ENCODE measurements at places on chromosomes 6 and 20.

DNA sequence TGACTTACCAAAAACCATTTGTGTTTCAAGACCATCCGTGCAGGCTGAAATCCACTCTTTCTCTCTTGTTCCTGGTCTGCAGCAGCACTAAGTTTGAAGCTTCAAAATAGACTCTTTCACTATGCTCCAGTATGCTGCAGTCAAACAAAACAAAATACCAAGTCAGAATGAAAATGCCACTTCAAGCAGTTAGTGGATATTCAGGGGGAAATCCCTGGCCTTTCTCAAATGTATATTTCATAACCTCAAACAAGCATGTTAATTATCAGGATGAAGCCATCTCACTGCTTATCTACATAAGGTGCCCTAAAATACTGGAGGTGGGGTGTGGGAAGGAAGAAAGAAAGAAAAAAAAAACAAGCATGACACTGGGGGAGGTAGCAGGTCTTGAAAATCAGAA, 103.5 kb downstream of the ATXN1 start:
- DNase-seq = no peak

DNA sequence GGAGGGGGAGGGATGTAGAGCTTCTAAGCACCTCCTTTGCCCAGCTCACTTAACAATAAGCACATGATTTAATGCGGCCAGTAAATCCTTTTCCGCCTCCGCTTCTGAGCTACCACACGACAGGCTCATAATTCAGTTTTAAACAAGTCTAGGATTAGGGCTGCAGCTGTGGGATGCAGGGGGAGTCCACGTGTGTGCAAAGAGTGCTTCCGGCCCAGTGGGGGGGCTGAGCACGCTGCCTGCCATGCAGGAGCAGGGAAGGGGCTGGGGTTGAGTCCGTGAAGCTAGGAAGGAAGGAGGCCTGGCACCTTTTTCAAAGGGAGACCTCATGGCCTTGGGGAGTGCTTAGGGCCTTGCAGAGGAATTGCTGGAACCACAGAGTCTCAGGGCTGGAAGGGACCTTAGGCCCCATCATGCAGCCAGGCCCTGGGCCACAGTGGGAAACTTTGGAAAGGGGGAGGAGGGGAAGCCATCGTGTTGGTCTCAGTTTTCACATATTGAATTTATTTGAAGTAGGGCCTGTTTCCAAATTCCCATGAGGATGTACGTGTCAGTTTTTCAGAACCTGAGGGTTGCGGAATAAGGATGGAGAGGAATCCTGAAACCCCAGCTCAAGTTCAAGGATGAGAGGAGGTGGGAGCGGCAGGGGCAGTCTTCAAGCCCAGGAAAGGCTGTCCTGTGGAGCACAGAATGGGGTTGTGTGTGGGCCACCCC, 96.1 kb downstream of the VEGFA start:
- DNase-seq = no peak

- no peak for DNase-seq
Observed at GRCh38 chr6:97645757-97646156, 362.7 kb upstream of the MMS22L start.

- no peak for DNase-seq
Observed at GRCh38 chr6:42332916-42333315, 115.3 kb upstream of the MRPS10 start.

DNA sequence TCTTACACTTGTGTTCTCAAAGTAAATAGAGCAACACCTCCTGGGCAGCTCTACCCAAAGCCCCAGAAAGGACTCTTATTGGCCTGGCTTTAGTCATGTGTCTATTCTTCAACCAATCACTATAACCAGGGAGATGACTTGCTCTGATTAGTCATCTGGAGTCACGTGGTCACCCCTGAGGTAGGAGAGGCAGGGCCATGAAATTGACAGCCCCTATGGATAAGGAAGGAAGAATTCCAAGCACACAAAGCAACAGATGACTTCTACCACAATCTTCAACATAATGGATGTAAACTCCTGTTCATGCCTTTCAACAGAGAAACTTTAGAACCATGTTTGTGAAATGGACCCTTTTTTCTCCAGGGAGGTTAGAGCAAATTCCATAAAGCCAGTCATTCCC, 24.6 kb upstream of the EYA2 start:
- DNase-seq = no peak

DNA sequence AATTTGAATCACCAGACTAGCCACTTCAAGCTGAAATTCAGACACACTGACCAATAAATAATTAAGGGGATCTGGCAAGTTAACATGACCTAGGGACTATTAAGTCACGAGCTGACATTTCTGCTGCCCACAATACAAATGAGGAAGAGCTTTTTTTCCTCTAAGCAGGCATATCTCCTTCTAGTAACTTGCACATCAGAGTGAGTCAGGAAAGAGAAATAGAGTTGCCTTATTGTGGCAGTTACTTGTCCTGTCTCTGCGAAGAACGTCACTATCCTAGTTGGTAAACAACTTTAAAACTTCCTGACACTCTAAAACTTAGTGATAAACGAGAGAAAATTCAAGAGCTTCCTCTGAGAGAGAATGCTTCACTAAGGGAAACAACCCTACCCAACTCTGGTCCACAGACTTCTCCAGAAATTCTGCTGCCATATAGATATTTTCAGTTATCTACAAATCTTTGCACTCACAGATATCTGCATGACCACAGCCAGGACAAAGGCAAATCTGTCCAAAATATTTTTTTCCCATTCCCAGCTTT, 4.2 kb downstream of the PLA2G7 start:
- DNase-seq = no peak

GRCh38 chr20:1860446-1860845, 34.8 kb upstream of the SIRPA start:
- DNase-seq = no peak

GRCh38 chr6:167275436-167275835, 15.7 kb upstream of the UNC93A start:
- DNase-seq = no peak

DNA sequence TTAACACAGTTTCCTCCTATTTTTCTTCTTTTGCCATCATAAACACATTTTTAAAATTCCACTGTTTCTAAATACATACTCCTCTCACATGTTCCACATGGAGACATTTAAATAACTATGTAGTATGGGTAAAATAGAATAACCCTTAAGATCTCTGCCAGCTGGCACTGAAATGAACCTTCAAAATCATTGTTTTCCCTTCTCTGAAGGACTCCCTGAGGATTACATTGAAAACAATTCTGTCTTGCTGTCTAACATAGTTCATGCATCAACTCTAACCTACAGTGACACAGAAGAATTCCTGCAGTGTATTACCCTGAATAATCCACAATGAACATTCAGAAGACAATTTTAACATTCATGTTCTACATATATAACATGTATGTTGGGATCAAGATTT, 1361.8 kb upstream of the CITED2 start:
- DNase-seq = no peak

- DNase-seq = peak; percentile 43
Observed at GRCh38 chr20:23156170-23156841, 70.2 kb upstream of the CD93 start.

DNA sequence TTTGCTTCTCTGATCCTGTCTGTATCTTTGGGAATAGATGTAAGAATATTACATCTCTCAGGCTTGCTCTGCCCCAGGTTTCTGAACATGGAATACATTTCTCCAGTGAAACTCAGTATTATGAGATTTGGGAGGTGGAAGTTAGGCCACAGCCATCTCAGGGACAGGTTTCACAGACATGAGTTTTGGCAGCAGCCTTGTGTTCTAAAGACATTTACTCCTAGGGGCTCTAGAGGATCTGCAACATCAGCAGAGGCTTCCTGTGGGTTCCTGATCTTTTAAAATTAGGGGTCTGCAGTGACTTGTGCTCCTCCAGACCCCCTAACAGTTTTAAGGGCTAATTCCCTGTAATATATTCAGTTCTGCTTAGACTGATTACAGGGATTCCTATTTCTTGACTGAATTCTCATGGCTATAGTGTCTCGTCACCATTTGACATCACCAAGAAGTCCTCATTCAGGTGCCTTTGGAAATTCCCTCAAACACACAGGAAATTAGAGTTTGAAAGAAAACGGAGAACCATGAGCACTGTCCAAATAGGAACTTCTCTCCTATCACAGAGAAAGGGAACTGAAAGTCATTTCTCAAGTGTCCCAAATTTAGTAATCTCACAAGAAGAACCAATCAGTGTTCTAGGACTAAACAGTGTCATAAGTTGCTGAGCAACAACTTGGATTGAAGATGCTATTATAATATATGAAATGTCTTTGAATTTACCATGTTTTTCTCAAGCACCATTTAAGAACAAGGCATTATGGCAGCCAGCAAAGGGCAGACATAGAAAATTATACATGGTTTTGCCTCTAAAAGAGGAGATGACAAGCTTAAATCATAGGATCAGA, 2.5 kb upstream of the HLA-DRA start:
- DNase-seq = no peak

GRCh38 chr6:131258816-131259476, 123.7 kb downstream of the AKAP7 start:
- DNase-seq = no peak

- DNase-seq = no peak
Observed at GRCh38 chr6:27785294-27785693, 126.9 kb downstream of the OR2B2 start.

- no peak for DNase-seq
Observed at GRCh38 chr6:94270091-94270948, 851.0 kb upstream of the EPHA7 start.

GRCh38 chr6:17994019-17994418, 6.6 kb upstream of the KIF13A start:
- DNase-seq = no peak

DNA sequence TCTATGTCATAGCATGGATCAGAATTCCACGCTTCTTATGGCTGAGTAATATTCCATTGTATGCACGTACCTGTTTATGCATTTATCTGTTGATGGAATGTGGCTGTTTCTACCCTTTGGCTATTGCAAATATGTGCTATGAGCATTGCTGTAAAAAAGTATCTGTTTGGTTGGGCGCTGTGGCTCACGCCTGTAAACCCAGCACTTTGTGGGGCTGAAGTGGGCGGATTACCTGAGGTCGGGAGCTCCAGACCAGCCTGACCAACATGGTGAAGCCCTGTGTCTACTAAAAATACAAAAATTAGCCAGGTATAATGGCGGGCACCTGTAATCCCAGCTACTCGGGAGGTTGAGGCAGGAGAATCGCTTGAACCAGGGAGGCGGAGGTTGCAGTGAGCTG, 182.4 kb downstream of the BCAS1 start:
- peak; percentile 33 for DNase-seq

DNA sequence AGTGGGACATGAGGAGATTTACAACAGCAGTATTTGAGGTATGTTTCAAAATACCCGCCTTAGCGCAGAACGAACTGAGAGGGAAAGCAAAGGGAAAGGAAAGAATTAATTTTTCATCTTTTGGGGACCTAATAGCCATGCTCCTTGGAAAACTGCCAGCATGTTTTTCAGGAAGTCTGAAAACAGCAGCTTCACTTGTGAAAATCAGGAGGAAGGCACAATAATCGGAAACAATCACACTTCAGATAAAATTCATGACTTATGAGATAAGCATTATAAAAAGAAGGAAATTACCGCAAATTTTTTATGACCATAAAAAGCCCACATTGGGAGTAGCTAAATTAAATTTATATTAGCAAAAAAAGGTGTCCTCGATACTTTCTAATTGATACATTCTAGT, 541.1 kb downstream of the HAO1 start:
- DNase-seq = no peak

DNA sequence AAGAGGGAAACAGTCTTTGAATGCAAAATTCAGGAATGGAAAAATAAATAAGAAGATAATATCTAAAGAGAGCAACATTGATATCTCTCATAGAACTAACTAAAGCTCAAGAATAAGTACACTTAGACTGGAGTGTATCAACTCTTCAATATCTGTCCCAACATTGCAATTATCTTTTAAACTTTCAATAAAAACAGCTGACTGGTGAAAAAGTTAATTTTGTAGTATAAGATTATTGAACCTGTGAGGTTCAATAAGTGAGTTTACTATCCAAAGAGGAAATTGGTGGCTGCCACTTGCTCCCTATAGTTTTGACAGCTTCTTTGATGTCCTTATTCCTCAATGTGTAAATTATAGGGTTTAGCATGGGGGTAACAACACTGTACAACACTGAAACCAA, 13.7 kb downstream of the OR5V1 start:
- no peak for DNase-seq

DNA sequence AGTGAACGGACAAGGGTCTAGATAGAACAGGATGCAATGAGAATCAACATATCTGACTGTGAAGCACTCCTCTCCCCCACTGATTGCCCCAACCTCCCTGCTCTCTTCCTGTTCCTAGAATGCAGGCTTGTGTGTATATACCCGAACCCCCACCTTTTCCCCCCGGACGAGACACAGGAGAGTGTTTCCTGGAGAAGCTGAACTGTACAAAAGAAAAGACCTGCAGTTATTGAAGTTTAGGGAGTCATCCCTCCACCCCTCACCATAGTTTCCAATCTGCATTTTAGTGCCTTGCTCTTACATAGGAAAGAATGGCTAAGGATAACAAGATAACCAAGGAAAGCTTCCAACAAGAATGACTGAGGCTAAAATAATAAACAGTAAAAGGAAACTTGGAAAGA, 55.5 kb upstream of the PDE10A start:
- no peak for DNase-seq

DNA sequence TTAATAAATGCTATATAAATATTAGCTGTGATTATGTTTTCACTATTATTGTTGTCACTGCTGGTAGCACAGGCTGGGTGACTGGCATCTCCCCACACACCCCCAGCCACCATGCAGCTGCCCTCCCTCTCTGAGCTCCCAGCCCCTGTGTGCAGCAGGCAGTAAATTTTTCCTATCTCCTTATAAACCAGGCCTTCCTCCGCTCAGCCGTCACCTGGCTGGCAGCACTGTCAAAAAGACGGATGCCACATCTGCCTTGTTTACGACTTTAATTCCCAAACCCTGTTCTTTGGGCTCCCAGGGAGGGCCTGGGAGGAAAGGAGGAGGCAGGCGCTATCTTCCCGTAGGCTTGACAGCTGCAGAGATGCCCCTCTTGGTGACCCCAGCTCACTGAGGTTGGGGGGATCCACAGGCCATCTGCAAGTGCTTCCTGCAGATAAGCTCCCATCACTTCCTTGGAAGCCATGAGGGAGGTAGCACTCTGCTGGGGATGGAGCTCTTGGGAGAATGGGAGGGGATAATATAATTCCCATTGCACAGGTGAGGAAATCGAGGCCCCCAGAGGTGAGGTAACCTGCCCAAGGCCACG, 94.5 kb downstream of the GRM4 start:
- DNase-seq = no peak

GRCh38 chr20:64077876-64078551, 1.3 kb downstream of the RGS19 start:
- no peak for DNase-seq

GRCh38 chr20:36159833-36160232, 5.3 kb downstream of the EPB41L1 start:
- DNase-seq = no peak

GRCh38 chr6:12311106-12311505, 20.9 kb downstream of the EDN1 start:
- no peak for DNase-seq

Measured in activated CD8-positive, alpha-beta memory T cell treated with anti-CD3 and anti-CD28 coated beads, Interleukin-2, amount 50 U/mL, for 48 hours (primary cell).